CD4-positive, alpha-beta T cell treated with Interleukin-10 for 1 hour (primary cell): ENCODE measurements at places on chromosomes 1 and 21.

GRCh38 chr1:184970691-184971161, 3.6 kb downstream of the NIBAN1 start:
- DNase-seq, result no peak

GRCh38 chr1:179589509-179589908, 2.1 kb upstream of the TDRD5 start:
- no peak for DNase-seq

DNA sequence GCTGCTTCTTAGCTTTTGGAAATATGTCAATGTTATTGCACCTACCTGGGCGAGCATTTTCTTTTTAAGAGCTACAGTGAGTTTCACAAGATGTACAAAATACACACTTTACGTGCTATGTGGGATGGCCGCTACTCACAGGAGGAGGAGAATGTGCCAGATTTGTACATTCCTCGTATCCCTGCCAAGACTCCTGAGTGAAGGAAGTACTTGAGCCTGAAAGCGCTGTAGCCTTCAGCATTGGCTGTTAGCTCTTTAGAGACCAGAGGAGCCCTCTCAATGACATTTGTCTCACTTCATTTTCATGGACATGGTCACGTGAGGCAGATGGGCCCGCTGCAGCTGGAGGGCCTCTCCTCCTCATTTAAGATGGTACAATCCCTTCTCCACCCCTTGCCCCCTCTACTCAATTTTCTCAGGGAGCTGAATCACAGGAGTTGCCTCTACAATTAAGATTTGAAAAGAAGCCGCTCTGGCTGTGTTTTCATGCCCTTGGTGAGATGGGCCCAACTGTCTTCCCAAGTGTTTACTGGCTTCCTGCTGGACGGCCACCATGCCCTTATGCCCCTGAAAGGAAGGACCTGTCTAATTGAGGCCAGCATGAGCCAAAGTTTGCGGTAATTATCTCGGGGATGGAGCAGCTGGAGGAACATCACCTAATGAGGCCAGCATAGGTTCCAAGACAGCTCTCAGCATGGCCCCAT, 442.6 kb downstream of the PRDM2 start:
- no peak for DNase-seq

- no peak for DNase-seq
Measured at GRCh38 chr1:1876335-1876930, 14.5 kb downstream of the GNB1 start.

DNA sequence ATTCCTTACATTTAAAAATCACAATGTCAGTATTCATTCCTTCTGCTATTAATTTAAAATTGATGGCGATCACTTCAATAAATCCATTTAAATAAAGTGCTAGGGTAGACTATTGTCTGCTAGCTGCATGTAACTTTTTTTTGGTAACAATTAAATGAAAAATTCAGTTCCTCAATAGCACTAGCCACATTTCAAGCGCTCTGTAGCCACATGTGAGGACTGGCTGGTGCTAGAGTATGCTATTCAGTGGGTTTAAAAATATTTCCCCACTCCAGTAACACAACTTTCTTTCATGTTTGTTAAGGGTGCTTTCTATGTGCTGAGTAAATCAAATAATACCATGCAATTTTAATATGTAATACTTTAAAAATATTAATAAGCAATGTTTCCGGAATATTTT, 108.2 kb downstream of the LTN1 start:
- no peak for DNase-seq
